Amniotic stem cell (primary cell): ENCODE measurements at places on chromosomes 1 and 21.

- DNase-seq: no peak
Observed at GRCh38 chr1:222182641-222183040, 365.3 kb downstream of the HHIPL2 start.

- DNase-seq: no peak
Observed at GRCh38 chr1:100302739-100303138, 36.7 kb downstream of the RTCA start.

DNA sequence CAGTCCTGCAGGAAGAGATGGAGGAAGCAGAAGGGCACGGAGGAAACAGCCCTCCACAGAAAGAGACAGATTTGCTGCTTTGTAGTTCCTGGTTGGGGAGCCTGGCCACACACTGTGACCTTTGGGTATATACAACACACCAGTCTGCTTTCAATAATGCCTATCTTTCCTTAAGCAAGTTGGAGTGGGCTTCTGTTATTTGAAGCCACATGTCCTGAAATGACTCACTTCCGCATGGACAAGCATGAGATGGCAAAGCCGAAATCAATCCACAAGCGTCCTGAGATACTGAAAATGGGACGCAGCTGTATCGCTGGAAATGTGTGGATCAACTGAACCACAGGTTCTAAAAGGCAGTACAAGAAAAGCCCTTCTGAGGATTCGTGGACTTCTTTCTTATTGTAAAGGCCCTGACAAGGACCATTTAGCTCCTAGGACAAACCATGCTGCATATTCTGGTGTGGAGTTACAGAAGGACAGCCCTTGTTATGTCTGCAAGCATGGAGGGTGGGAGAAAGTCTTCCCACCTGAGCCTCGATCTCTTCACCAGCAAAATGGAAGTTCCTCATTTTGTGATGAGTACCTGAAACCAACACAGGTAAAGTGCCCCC lies 22.7 kb upstream of the FHAD1 start:
- DNase-seq: no peak

DNA sequence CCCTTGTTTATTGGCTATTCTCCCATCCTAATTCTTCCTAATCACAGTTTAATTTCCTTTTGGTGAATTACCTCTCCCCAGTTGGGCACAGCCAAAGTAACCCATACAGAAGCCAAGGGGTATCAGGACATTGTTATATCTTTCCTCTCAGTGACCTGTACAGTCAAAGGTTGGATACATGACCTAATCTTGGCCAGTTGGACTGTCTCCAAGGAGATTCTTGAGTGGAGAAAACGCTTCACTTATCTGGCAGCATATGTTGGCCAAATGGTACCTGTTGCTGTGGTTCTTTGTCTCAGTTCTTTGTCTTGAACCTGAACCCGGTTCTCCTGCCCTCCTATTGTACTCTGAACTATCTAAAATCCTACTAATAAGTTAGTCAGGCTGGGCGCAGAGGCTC lies 15.3 kb upstream of the TBCE start:
- no peak for DNase-seq

DNA sequence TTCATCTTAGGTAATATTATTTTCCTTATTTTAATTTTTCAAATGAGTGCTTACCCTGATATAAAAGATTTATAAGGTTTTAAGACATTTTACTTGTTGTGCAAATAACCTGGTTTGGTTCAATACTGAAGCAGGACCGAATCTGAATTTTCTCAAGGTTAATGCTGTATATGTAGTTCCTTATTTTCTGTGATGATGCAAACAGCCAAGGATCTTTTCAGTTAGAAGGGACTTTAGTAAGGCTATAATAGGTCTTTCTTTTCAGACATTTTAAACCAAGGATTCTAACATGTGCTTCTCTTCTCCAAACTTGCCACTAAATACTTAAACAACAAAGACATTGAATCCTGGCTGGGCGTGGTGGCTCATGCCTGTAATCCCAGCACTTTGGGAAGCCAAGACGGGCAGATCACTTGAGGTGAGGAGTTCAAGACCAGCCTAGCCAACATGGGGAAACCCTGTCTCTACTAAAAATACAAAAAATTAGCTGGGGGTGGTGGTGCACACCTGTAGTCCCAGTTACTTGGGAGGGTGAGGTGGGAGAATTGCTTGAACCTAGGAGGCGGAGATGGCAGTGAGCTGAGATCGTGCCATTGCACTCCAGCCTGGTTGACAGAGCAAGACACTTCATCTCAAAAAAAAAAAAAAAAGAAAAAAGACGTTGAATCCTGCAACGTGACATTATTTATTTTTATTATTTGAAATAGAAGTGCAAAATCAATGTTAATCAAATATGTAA lies 3.2 kb upstream of the ARPC5 start:
- no peak for DNase-seq

GRCh38 chr1:145891587-145892485 lies 6.2 kb upstream of the ANKRD35 start:
- DNase-seq: peak; percentile 93

DNA sequence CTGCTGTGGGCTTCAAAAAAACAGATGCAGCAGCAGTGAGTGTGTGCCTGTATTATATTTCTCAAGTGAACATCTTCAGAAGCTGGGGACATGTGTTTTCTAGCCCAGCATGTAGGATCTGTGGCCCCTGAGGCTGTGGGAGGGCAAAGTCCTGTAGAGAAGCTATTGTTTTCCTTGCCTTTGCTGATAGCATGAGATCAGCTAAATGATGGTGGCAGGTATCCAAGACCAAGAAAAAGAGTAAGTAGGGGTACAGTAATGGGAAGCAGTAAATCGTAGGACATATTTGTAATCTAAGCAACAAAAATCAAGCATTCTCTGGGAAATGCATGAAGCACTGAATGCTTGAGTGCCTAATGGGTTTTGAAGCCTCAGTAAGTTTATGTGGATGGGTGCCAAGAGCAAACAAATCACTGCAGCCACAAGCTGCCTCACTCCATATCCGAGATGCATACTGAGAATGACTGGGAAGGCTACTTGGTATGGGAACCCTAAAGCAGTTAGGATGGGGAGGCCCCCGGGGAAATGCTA lies 98.3 kb downstream of the CD58 start:
- DNase-seq: no peak

GRCh38 chr1:220243947-220244346 lies 28.3 kb downstream of the RAB3GAP2 start:
- DNase-seq: no peak

DNA sequence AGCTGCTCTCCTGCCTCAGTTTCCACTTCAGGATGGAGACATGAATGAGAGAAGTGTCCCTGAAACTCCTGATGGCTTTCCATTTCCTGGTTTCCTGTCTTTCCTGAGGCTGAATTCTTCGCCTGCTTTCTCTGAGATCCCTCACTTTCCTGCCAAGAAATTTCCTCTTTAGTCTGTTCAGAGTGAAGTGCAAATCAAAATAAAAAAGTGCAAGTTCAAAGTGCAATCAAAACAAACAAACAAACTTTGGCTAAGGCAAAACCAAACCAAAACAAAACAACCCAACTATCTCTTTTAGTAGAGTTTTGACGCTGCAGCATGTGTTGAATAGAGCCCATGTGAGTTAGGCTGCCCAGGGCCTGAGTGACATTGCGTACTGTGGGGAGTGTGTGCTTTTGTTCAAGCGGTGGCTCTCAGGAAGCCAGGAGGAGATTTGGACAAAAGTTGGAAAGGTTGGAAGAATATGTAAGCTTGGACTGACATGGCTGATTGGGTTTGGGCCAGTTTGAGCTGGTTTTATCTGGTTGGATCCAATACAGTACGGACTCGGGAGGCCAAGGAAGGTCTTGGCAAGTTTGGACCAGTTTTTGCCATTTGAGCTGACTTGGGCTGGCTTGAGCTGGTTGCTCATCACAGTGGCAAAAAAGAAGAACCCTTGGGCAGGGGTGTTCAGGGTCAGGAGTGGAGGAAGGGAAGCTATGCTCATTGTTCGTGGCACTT lies 61.1 kb upstream of the TINAGL1 start:
- DNase-seq: no peak
